Kidney glomerular epithelial cell (primary cell): ENCODE measurements at places on chromosomes 7 and 10.
A peak's percentile ranks its signal among the peaks of the same experiment; 100 is the strongest.

GRCh38 chr7:156487811-156488533 is 152.6 kb upstream of the RNF32 start:
- no peak for DNase-seq

- DNase-seq: no peak
Measured at GRCh38 chr7:54813398-54813797, 54.4 kb upstream of the SEC61G start.

- DNase-seq: no peak
Measured at GRCh38 chr7:22447762-22448161, 52.2 kb downstream of the STEAP1B start.

- DNase-seq: no peak
Measured at GRCh38 chr7:94530109-94530508, 20.5 kb downstream of the CASD1 start.

DNA sequence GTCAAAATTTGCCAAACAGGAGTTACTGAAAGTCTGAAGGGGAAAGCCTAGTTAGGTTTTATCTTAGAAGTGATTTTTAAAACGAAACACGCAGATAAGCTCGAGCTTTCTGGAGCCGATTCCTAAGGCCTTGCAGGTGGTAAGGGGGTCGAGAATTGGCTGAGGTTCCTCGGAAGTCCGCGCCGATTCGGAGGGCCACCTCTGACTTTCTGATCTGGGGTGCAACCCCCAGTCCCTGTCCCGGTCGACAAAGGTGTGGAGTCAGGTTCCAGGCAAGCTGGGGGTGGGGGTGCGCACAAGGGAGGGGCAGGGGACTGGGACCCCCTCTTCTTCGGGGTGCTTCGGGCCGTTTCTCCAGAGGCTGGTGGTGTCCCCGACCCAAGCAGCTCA is 701 bp upstream of the CUL1 start:
- DNase-seq: no peak

DNA sequence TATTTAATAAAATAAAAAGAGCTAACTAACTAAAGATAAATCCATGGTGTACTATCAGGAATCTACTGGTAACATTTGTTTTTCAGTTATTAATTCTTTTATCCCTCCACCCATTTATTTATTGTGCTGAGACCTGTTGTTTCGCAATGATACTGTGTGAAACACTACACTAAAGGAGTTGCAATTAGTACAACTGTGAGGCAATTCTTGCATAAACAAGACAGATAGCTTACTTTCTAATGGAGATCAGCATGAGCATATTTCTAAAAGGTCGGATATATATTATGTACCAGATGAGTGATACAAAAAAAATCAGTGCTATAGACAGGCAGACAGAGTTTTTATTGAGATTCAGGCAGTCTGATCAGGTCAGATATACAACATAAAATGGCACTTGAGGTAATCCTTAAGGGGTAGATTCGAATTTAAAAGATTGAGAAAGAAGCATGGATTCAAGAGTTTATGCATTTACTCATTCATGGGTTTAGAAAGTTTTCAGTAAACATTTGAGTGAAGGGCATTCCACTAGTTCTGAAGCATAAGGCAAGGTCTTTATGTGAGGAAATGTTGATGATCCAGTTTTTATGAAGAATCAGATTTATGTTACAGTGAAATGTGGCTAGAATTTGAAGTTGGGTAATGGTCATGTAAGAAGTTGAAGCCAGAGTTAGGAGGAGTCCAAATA is 147.6 kb downstream of the POLR1F start:
- no peak for DNase-seq

DNA sequence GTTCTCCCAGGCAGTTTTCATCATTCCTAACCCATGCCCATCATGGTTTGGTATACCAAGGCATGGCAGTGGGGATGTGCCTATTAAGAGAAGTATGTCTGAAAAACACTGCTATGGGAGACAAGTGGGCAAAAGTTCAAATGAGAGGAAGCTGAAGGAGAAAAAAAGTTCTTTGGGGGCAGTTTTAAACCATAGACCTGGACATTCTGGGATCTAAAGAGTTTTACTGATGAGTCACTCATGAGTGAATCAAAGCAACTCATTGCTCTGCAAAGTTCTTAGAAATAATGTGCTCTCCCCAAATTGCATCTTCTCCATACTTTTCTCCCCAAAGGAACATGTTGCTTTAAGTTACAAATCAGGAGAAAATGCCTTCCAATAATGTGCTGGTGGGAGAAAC is 256.9 kb upstream of the MTPN start:
- DNase-seq: no peak

- no peak for DNase-seq
Measured at GRCh38 chr7:127303102-127303501, 50.4 kb upstream of the GRM8 start.

DNA sequence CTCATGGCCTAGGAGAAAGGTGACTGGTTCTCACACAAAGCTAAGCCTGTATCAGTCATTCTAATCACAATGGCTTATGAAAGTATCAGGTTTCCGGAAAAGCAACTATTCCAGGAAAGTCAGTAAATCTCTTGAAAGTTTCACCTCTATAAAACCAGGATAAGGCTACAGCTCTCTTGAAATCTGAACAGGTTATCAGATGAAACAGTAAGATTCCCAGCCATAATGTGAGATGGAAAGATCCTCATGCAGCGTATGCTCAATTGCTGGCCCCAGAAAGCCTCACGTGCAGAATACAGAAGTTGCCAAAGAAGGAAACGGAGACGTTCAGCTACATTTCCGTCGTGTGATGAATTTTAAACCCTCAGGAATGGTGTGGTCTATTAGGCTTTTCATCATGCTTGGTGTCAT is 90.0 kb downstream of the PFKFB3 start:
- DNase-seq: no peak

GRCh38 chr7:154469652-154470051 is 417.5 kb downstream of the DPP6 start:
- no peak for DNase-seq

GRCh38 chr7:5470816-5471215 is 47.2 kb upstream of the TNRC18 start:
- DNase-seq: no peak

GRCh38 chr10:16020836-16021235 is 160.5 kb upstream of the MINDY3 start:
- no peak for DNase-seq

GRCh38 chr7:105267244-105267643 is 121.5 kb downstream of the SRPK2 start:
- no peak for DNase-seq

- DNase-seq: no peak
Measured at GRCh38 chr7:155071121-155071651, 1.1 kb downstream of the HTR5A start.

GRCh38 chr10:17007418-17007770 is 122.2 kb downstream of the CUBN start:
- DNase-seq: no peak

DNA sequence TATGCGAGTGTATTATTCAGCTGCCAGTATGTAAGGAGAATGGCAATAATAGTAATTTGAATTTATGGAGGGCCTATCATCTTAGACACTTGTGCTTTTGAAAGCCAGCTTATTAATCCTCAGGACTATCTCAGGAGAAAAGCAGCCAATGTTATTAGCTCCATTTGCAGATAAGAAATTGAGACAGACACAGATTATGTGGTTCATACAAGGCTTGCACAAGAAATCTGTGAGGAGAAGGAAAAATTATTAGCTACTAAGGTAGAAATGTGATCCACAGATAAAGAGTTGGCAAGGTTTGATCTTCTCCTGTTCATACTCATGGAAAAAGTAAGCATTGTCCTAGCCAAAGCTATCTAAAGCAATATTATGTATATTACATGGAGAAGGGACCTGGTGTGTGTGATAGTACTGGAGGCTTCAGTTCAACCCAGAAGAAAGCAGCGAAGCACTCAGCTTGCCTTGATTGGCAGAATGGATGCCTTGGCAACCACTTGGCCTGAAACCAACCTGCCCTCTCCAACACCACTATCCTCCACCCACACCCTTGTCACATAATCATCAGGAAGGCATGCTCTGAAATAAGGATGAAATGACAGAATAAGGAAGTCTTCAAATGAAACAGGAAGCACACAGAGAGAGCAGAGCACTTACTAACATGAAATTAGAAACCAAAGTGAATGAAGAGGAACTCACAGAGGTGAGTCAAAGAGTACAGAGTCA is 18.0 kb downstream of the MACC1 start:
- DNase-seq: peak; percentile 98

DNA sequence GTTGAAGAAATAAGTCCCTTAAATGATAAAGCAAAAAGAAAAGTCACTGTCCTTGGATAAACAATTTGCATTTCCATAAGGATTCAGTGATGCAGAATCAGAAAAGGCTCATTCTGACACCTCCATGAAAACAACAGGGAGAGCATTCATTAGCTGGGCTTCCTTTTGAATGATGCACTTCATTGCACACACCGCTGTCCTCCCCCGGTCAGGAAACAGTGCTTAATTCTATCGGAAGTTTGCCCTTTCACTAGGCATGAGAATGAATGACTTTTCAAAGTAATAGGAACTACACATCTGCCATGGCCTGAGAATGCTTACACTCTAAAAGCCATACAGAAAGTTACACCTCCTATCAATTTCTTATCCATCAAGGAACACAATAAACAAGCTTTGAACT is 4.2 kb downstream of the PCDH15 start:
- no peak for DNase-seq

DNA sequence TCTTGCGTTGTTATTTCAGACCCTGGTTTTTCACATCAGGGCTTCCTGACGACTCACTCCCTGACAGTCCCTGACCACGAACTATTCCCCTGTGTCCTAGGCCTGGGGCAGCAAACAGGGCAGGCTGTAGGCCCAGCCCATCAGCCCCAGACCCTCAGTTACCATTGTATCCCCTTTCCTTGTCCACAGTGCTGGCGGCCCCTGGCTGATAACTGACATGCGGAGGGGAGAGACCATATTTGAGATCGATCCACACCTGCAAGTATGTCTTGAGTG is 50.5 kb upstream of the TRIM8 start:
- no peak for DNase-seq

GRCh38 chr10:97378933-97379921 is 21.9 kb downstream of the RRP12 start:
- no peak for DNase-seq

- no peak for DNase-seq
Measured at GRCh38 chr10:107984149-107984548, 819.6 kb upstream of the SORCS1 start.

DNA sequence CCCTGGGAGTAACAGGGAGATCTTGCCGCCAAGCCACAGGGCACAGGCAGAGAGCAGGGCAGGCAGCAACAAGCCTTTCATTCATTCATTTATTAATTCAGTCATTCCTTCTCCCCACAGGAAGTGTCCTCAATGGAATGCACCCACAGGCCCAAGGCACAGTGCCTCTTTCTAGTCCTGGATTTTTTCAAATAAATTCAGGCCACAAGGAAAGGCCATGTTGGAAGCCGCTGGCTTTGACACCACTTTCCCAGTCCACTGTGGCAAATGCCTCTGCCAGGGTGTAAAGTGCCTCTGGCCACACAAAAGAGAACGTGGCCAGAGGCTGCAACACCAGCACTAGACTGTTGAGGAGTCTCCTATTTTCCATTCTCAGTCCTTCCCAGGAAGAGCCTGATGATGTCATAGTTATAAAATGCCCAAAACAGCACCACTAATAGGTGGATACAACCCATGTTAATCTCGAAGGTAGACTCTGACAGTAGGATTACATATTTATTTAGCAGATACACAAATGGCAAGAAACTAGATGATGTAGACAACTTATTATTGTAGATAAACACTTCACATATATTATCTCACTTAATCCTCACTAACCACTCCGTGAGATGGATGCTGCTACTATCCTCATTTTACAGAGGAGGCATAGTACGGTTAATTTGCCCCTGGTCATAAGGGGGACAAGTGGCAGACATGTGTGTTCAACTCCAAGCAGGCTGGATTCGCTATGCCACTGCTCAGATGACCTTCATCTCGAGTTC is 5.5 kb downstream of the JAZF1 start:
- DNase-seq: no peak

- peak; percentile 16 for DNase-seq
Measured at GRCh38 chr7:87218796-87219544, 562 bp downstream of the TMEM243 start.

- no peak for DNase-seq
Measured at GRCh38 chr7:431658-432111, 88.0 kb downstream of the PDGFA start.

DNA sequence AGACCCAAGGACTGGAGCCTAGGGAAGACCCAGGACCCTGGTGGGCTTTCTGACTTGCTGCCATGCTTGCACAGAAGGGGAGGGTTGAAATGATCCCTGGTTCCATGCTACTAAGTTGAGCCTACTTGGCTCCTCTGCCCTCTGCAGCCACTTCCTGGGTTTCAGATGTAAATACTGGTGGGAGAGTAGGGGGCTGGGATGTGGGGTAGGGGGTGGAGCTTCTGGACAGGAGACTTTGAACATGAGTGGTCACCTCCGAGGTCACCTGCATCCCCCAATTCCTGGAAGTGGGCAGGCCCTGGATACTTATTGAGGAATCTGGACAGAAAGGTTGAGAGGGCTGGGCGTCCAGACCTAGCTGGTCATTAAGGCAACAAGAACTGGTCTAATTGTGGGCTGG is 2.9 kb upstream of the ZMIZ1 start:
- no peak for DNase-seq

GRCh38 chr10:79255007-79255507 is 92.2 kb upstream of the PPIF start:
- DNase-seq: no peak

DNA sequence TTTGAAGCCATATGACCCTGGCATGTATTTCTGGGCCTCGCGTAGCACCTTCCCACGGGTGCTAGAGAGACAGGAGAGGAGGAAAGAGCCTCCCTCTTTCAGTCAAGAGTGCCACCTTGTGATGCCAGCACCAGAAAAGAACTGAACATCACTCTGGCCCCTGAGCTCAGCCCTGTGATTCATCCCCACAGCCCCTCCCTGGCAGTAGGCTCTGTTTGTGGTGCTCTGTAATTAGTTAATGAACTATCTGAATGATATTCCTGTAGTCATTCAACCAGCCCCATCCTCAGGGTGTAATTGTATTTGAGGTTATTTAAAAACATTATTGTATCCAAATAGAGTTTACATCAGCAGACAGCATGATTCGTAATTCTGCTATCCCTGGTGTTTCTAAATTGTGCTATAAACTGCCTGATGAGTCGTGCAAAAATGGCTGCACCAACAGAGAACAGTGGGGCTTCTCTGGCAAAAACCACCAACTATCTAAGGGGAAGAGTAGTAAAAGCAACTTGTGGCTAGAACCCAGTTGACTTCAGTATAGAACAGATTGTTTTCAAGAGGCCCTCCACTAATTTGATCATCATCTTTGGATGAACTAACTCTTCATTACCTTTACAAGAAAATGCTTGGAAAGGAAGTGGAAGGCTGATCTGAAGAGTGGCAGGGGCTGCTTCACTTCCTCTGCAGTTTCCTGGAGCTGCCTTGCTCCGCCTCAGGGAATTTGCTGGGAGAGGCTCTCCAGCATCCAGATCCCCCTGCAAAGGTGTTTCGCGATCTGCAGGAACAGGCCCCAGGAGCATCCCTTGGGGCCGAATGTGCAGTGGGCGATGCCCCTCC is 23.7 kb upstream of the TIAL1 start:
- DNase-seq: peak; percentile 66

DNA sequence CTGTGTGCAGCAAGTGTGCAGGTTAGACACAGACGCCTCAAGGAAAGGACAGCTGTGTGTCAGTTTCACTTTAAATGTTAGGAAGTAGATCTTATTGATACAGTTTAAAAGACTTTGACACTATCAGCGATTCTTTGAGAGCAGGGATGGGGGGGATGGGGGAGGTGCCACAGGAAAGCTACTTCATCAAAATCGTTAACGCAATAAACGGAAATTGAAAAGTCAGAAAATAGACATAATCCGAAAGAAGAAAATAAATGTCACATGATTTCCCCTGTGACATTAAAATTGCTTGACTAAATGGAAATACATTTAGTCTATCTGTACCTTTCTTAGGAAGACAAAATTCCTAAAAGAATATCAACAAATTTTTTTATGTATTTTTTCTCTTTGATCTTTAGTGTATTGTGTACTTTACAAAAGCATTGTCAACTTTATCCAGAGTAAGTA is 476 bp upstream of the ZNF33B start:
- no peak for DNase-seq
